ENCODE measurements at places on chromosomes 7 and 10. TPM values are rescaled to one million over a fixed set of nuclear protein-coding genes. Genes with fewer than 3 reads are reported as not detected.

The SSC4D gene
- total RNA-seq = 0.55 TPM

The USP54 gene
- 35.5 TPM for total RNA-seq

The HKDC1 gene
- 10.6 TPM for total RNA-seq

The OR9A2 gene
- total RNA-seq = not detected

The FUOM gene
- total RNA-seq = 9.5 TPM

The ST8SIA6 gene
- total RNA-seq = not detected

The HOXA13 gene
- total RNA-seq = 14.9 TPM

The MMD2 gene
- total RNA-seq = not detected

The STEAP1B gene
- total RNA-seq = 23.6 TPM

The CCDC172 gene
- not detected for total RNA-seq

The DCLRE1A gene
- total RNA-seq = 9.1 TPM

All from uterine smooth muscle cell (primary cell).